ENCODE measurements at places on chromosomes 11 and 22. TPM values are rescaled to one million over a fixed set of nuclear protein-coding genes. Genes with fewer than 3 reads are reported as not detected.

The SMTNL1 gene
- not detected for total RNA-seq

The CDC42EP1 gene
- total RNA-seq = 13.6 TPM

The FGF4 gene
- total RNA-seq = not detected

The MS4A3 gene
- not detected for total RNA-seq

The ACR gene
- not detected for total RNA-seq

The SLC22A8 gene
- not detected for total RNA-seq

The BDNF gene
- total RNA-seq = 42.3 TPM
